HT1080 (cell line): ENCODE measurements at places on chromosomes 16 and 17. TPM values are rescaled to one million over a fixed set of nuclear protein-coding genes. Genes with fewer than 3 reads are reported as not detected.

GRCh38 chr16:73949574-73950320, 346.9 kb upstream of the PSMD7 start:
- peak; percentile 64 for DNase-seq

SOCS1 gene
- total RNA-seq, result 1.7 and 2.3 TPM in 2 replicates

- peak; percentile 70 for DNase-seq
Measured at GRCh38 chr17:76397687-76398522, 13.5 kb downstream of the SPHK1 start.

GRCh38 chr16:10078541-10078949, 103.7 kb downstream of the GRIN2A start:
- peak; percentile 10 for DNase-seq

GRCh38 chr17:59329176-59330052, 2.0 kb upstream of the YPEL2 start:
- DNase-seq, result peak; percentile 63

DNA sequence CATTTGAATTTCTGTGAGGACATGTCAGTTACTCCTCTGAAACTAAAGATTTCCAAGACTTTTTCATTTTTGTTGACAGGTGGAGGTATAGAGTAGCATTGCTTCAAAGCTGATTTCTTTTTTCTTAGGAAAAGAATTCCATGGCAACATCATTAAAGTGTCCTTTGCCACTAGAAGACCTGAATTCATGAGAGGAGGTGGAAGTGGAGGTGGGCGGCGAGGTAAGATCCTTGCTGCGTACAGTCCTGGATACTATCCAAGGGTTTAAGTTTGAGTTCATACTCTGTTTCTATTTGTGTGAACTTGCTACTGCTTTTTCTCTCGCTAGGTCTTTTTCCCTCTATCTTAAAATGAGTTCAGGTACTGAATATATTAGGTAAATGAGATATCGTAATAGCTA, 26.5 kb downstream of the HEATR9 start:
- no peak for DNase-seq

EVPLL gene
- total RNA-seq, result not detected in 2 replicates

CPSF4L gene
- total RNA-seq, result not detected in 2 replicates

SNRNP25 gene
- total RNA-seq, result 35.6 and 43.3 TPM in 2 replicates

SGCA gene
- not detected in 2 replicates for total RNA-seq

DNA sequence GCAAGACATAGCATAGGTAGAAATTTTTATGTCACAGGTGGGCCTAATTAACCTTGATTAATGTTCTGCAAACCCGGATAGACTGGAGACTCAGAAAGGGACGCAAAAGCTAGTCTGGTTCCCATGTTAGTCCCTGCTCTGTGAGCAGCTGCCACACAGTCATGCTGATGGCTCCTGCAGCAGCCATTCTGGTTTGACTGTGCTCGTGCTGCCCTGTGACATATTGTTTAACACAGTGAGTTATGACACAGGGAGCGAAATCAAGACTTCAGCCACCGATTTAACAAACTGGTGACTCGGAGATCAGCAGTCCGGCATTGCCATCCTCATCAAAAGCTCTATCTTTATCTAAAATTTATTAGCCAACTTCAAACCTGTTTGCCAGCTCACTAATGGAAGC, 169.8 kb downstream of the WWOX start:
- no peak for DNase-seq

DNA sequence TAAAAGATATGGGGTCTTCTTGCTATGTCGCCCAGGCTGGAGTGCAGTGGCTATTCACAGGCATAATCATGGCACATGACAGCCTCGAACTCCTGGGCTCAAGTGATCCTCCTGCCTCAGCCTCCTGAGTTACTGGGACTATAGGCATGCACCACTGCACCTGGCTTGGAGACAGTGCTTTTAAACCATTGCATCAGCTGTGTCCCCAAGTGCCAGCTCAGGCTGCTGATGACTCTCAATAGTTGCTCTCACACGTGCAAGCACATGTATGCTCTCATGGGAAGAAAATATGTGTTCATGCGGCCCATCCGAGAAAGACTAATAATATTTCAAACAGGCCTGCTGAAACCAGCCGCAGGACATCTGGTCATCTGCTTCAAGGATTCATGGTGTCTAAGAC, 8.8 kb downstream of the CCL16 start:
- DNase-seq, result no peak

GRCh38 chr17:8126491-8127066, 2.7 kb upstream of the HES7 start:
- peak; percentile 48 for DNase-seq

DNA sequence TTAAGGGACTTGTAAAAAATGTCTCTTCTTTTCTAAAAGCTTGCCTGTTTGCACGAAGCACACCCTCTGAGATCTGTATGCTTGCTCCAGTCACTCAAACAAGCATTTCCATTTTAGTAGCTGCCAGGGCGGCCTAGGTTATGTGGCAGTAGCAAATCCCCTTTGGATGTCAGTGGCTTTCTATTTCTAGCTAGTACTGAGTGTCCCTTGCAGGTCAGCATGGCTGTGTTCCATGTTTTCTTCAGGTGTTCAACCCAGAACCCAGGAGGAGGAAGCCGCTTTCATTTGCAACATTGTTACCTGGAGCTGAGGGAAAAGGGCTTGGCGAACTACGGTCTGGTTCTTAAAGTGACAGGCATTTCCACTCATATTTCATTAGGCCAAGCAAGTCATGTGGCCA, 36.4 kb downstream of the FOXL1 start:
- no peak for DNase-seq

SOX9 gene
- 24.9 and 43.0 TPM in 2 replicates for total RNA-seq

GRCh38 chr16:88561485-88562359, 8.5 kb upstream of the ZC3H18 start:
- peak; percentile 43 for DNase-seq

- no peak for DNase-seq
Measured at GRCh38 chr16:2532494-2533141, 1.4 kb upstream of the CEMP1 start.

SLC6A2 gene
- total RNA-seq, result not detected in 2 replicates

HP gene
- not detected in 2 replicates for total RNA-seq

CDH5 gene
- total RNA-seq, result 0.03 and 0.23 TPM in 2 replicates

DNA sequence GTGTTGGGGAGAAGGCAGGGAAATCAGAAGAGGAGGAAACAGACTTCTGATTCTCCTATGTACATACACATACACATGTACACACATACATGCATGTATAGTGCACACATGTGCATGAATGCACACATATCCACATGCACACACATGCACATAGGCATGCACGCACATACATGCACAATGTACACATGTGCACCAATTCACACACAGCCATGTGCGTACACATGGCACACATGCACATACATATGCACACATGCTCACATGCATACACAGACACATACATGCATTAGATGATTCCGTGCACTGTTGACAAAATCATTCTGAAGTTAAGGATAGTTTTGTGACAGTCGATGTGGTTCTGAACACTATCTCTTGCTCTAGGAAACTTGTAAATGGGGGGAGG, 214.0 kb upstream of the CDH13 start:
- DNase-seq, result no peak

DNA sequence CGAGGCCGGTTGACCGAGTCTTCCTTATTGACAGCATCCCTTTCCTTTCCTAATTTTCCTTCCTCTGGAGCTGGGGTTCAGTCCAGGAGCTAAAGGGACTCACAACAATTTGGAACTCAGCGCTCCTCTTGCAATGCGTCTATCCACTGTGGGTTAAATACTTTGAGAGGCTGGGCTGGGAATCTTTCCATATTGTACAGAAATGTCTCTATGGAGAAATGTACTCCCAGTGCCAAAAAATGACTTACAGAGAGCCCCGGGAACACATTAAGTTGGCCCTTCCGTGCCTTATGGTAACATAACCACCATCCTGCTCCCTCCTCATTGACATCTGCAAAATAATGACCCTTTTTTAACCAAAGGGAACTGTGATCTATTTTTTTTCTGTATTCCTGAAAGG, 192.8 kb downstream of the FTO start:
- DNase-seq, result no peak

GRCh38 chr16:63714876-63715275, 1407.0 kb downstream of the CDH11 start:
- no peak for DNase-seq

GRCh38 chr16:1310832-1311200, 1.4 kb downstream of the UBE2I start:
- DNase-seq, result no peak

GRCh38 chr16:4606354-4606753, 8.3 kb downstream of the UBALD1 start:
- no peak for DNase-seq

DNA sequence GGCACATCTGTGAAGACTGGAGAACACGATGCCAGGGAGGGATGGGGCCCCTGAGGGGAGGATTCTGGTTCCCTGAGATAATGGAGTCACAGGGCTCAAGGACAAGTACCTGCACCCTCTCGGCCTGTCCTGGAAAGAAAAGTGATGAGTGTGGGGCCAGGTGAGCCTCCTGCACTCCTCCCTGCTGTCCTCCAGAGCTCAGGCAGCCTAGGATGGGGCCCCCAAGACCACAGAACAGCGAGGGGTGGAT, 101.3 kb upstream of the TNRC6C start:
- DNase-seq, result no peak

DNA sequence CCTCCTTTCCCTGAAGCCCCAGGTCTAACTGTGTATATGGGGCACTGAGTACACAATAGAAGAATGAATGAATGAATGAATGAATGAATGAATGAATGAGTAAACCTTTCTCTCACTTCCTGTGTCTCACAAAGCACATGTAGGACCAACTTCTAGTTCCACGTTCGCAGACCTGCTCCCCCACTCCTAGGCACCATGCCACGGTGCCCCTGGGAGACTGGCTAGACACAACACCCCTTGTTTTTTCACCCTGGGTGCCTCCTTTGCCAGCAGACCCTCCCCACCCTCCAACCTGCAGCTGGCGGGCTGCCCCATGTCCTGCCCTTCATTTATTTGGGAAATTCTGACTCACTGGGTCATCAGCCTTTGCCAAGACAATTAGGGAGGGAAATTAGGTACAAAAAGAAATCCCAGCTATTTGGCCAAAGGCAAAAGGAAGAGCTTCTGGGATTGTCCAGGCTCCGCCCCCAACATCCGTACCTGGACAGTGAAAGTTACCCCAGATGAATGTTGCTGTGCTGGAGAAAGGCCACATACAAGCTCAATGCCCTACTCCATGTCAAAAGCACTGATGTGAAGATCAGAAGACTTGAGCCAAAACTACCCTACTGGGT, 7.7 kb downstream of the CES1 start:
- no peak for DNase-seq

DNA sequence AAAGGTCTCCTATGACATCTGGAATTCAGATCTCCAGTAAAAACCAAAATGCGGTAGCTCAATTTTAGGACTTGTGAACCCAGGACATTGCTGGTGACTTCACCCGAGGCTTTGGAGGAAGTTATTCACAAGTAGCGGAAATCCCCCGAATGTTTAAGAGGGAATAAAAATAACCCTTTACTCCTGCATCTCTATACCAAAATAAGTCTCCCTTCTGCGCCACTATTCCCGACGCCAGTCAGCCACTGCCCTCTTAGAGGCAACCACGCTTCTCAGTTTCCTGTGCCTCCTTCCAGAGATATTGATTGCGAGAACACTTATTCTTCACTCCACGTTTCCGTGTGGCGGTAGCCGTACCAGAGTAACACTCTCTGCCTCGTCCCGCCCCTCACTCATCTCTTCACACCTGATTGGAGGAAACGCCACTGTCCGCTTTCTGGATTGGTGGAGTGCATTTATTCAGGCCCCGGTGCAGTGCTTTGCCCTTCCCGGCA, 27.4 kb downstream of the EMP2 start:
- no peak for DNase-seq

GRCh38 chr17:8696906-8697305, 47.7 kb downstream of the CCDC42 start:
- DNase-seq, result no peak

CSH1 gene
- not detected in 2 replicates for total RNA-seq

DNA sequence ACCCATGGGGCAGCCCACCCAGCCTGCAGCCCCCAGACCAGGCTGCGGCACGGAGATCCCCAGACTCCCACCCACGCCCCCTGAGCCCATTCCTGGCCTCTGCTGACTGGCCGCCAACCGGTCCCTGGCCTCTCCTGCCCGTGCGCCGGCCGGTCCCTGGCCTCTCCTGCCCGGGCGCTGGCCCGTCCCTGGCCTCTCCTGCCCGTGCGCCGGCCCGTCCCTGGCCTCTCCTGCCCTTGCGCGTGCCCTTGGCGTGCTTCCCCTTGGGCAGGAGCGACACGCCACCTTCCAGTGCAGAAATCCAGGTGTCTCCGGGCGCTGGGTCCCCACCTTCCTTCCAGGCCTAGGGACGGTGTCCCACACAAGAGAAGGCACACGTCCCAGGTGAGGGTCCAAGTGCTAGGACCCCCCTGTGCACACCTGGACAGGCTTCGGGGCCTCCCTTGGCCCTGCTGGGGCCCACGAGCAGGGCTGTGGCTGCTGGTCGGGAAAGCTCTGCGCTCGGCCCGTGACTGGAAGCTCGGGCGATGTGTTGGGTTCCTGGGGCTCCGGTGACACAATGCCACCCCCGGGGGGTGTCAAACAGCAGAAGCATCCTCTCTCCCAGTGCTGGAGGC, 21.4 kb upstream of the CACNA1H start:
- DNase-seq, result no peak

PLLP gene
- 0.20 and 1.3 TPM in 2 replicates for total RNA-seq

DNA sequence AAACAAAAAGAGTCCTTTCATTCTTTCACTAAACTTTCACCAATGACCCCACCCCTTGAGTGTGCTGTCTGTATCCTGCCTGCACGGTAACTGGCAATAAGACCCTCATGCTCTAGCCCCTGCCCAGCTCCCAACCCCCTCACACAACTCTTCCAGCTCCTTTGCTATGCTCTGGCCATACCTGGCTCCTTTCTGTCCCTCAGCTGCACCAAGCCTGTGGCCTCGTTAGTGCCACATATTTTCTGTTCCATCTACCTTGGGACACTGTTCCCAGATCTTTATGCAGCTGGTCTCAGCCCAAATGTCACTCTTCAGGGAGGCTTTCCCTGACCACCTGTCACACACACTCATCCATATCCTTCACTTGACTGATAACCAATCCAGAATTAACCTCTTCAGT, 47.3 kb downstream of the C16orf82 start:
- no peak for DNase-seq

DNA sequence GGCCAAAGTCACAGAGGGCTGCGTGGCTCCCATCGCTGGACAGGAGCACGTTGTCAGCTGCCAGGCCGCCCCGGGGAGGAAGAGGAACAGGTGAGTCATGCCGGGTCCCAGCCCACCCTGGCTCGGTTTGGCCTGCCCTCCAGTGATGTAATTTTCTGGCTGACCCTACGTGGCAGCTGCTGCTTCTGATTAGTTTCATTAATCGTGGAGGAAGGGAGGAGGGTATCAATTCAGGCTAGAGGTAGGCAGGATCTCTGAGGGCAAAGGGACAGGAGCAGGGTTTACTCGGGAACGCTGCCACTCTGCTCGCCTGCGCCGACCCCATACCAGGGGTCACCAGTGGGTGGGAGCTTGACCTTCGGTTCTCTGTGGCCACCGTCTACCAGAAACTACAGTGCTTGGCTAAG, 11.7 kb upstream of the SPATA32 start:
- DNase-seq, result no peak

GRCh38 chr16:6012716-6013115, 915.1 kb upstream of the EEF2KMT start:
- DNase-seq, result no peak

RNF222 gene
- total RNA-seq, result not detected in 2 replicates
